ENCODE measurements at places on chromosomes 7 and 10.

GRCh38 chr10:12960941-12961340 lies 40.6 kb downstream of the CCDC3 start:
- no peak for DNase-seq

DNA sequence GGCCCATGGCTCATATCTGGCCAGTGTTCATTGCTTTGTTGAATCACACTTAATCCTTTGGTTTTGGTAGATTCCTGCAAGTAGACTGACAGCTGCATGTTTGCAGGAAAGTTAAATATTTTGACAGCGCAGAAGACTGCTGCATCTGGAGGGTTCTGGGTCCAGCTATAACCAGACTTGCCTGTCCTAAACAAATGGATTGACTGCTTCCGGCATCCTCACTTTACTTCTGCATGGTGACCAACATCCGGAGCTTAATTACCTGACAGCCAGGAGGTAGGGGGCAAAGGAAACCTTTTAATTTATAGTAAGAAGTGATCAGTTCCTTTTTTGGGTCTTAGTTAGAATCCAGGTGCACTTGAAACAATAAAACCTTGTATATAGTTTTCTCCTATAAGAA lies 263.3 kb downstream of the SNX10 start:
- DNase-seq = no peak

DNA sequence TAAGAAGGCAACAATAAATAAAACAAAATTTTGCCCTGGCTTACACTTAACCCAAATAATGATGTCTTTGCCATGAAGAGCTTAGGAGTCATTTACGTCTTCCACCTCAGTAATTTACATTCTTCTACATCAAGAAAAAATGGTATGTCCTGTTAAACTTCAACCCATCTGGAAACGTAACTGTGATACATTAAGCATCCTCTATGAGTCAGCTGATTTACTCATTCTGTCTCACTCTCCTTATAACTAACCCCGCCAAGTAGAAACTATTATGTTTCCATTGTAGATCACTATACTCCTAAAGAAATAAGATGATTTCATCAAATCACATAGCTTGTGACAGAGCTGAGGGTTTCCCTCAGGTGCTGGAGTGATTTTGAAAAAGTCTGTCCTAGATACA lies 330.7 kb downstream of the CDC14C start:
- DNase-seq = no peak

DNA sequence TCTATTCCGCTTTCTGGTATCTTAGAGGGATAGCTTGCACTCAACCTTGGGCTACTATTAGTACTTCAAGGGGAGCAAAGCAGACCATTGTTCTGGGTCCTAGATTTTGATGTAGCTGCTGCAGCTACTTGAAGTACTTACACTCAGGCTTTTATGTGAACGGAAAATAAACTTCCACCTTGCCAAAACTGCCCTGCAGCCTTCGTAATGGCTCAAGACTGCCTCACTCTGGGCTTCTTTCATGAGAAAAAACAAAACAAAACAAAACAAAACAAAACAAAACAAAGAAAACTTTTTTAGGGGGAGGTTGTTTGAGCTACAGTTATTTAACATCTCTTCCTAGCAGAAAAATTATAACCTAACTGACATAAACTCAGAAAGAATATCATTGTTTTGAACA lies 19.4 kb upstream of the EPHB6 start:
- DNase-seq = no peak

DNA sequence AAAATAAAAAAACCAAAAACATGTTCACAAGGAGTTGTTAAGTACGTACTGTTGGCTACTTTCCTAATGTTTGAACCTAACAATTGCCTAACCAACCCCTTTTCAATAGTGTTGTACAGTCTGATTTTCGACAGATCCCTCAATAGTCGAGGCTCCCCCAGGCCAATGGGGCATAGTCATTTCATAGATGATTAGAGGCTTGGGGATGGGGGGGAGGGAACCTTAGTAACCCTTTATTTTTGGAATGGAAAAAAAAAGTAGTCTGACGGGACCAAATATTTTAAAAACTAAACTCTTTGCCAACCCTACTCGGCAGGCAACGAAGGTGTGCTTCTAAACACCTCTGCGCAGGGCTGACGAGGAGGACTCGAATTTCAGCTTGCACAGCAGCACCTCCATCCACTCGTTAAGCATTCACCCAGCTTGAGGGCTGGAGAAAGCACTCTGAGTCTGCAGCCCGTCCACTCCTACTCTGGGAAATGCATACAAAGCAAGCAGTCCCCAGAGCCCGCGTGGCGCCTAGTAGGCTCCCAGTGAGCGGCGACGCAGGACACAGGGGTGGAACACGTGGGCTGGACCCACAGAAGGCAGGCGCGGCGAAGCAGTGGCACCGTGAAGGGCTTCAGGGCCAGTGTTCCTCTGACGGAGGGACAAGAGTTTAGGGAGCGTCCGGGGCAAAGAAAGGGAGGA lies 899 bp downstream of the PUS7 start:
- peak; percentile 22 for DNase-seq

DNA sequence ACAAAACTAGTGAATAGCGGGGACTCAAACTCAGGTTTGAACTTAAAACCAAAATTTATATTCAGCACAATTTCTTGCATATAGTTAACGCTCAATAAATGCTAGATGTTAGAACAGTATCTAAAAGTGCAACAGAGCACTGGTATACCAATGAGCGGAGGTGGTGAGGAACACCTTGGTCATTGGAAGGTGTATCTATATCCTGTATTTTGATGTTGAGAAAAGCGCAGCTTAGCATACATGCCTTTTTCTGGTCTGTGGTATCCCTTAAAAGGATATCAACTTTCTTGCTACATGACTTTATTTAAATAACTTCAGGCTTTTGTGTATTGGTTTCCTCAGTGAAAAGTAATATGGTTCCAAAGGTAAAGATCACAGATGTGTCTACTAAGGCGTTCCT lies 33.3 kb upstream of the DNAJB12 start:
- no peak for DNase-seq

DNA sequence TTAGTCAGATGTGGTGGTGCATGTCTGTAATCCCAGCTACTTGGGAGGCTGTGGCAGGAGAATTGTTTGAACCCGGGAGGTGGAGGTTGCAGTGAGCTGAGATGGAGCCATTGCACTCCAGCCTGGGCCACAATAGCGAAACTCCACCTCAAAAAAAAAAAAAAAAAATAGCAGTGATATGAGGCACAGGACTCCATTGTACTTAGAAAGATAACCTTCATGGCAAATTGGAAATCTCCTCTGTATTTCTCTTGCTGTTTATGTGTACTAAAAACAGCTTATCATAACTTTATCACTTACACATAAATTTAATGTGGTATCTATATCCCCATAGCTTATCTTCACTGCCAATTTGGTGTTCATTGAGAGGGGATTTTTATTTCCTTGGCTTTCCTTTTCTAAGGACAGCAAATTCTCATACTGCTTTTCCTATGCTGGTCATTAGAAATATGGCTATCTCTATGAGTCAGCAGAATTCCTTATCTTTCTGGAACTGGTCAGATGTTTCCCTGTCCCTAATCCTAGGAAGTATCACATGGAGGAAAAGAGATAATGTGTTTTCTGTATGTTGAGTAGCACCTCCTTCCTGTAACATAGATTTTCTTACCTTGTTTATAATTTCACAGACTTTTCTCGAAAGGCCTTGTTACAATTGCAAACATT lies 40.6 kb upstream of the ZEB1 start:
- DNase-seq = no peak

GRCh38 chr10:72567889-72568640 lies 57.8 kb downstream of the MICU1 start:
- DNase-seq = no peak

GRCh38 chr10:1324903-1325302 lies 268.7 kb downstream of the WDR37 start:
- DNase-seq = no peak

- DNase-seq = no peak
Observed at GRCh38 chr7:29457565-29458011, 106.0 kb upstream of the PRR15 start.

DNA sequence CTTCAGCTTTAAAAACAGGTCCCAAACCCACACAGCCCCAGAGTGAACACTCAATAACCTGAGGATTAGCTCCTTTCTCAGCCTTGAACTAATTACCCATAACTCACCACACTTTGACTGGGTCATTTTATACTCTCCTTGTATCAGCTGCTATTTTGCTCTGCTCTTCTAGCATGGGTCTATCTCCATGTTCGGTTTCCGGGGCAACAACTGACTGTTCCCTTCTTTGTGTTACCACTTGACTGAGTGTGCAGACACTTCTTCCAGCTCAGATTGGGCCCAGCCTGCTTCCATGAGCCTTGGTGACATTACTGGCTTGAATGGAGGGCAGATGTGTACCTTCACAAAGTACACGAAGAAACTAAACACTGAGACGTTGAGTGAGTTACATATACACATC lies 31.5 kb upstream of the PRPS1L1 start:
- no peak for DNase-seq

DNA sequence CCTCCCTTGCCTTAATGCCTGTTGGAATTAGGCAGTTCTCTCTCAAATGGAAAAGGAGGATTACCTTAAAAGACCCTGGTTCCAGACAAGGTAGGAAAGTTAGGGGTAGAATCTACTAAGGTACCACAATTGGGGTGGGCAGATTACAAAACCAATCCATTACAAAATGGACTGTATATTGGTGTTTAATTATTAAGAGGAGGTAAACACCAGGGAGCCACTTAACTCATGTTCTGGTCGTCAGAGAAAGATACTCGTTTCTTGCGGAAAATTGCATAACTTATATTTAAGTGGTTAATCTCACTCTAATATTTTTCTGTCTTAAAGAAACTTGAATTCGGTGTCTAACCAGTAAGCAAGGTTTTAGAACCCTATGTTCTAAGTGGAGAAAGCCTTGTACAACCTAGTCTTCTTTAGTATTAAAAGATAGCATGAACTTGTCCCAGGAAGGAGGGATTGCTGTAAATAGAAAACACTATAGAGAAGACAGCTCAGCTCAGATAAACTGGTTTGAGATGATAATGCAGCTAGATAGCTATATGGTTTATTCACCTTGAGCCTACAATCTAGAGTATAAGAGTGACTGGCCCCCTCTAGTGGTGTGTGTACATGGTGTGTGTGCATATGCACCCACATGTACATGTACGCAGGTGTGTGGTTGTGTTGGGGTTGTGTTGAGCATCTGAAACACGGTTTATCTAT lies 58.0 kb upstream of the STRIP2 start:
- DNase-seq = peak; percentile 17

GRCh38 chr10:1432161-1432560 lies 305.2 kb downstream of the ADARB2 start:
- DNase-seq = no peak

DNA sequence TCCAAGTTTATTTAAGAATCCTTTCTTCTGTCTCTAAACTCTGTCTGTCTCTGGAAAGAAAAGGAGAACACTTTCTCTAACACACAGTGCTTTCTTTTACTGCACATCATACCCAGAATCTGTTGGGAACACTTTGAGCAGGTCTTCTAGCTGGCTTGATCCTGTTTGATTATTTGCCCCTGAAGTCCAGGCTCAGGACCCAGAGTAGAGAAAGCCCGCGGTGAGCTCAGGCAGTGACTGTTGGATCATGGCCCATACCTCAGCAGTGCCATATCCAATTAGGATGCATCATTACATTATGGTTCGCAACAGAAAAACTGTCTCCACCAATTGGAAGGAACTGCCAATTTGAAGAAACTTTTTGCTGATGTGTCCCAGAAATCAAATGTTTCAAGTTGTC lies 51.4 kb downstream of the ATOH7 start:
- DNase-seq = no peak

DNA sequence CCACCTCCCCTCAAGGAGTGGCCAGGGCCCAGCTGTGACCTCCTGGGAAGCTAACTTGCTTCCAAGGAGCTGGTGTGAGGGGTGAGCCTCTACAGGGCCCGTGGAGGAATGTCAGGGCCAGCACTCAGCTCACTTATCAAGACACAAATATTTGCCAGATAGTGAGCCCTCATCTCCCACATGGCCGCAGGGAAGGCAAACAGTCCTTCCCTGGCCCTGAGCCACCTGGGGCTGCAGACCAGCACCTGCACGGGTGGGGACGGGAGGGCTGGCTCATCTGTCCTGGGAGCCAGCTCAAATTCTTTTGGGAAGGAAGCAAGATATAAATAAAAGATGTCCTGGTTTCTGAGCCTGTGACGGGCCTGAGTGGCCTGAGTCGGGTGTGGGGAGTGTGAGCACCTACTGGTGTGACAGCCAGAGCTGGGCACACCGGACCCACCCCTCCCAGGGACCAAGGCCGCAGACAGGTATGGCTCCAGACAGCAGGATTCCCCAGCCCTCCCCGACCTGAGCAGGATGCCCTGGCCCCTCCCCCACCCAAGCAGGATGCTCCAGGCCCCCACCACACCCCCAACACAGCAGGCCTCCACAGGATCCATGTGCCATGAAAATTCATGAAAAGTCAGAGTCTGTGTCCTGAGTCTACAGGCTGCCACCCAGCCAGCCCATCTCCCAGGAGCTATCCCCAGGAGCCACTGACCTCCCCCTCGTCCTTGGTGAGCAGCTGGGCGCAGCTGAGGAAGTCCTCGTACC lies 148.0 kb downstream of the MAPK8 start:
- DNase-seq = no peak

GRCh38 chr10:122282253-122282671 lies 11.2 kb downstream of the BTBD16 start:
- no peak for DNase-seq

DNA sequence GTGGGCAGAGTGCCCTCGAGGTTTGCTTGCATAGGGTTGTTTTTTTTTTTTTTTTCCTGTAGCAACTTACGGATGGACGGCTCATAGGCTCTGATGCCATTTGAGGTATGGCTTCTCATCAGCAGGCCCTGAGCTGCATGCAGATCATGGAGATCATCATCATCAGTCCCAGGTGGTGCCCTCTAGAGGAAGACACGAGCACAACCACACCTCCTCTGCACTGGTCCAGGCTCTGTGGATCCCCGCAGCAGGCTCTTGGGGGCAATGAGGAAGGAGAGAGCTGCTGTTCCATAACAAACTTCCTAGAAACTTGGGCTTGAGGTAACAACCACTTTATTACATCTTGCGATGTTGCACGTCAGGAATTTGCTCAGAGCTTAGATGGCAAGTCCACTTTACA lies 132.7 kb upstream of the CXCL12 start:
- no peak for DNase-seq

GRCh38 chr7:25553580-25554291 lies 325.4 kb upstream of the NPVF start:
- DNase-seq = no peak

DNA sequence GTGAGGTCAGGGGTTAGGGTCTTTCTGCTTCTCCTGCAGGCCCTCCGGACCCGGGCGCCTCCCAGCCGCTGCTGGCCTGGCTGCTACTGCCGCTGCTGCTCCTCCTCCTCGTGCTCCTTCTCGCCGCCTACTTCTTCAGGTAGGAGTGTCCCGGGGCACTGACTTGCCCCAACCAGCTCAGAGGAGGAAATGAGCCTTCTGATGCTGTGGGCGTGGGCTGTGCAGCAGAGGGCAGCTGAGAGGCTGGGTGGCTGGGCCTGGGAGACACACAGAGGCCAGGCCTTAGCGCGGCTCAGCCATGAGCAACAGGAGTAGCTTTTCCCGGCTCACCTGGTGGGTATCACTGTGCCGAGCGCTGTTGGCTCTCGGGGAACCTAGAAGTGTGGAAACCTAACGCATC lies 78.9 kb downstream of the MKI67 start:
- peak; percentile 72 for DNase-seq

GRCh38 chr10:132111121-132111731 lies 45.5 kb downstream of the JAKMIP3 start:
- no peak for DNase-seq
